ENCODE measurements at places on chromosomes 6 and 20.

DNA sequence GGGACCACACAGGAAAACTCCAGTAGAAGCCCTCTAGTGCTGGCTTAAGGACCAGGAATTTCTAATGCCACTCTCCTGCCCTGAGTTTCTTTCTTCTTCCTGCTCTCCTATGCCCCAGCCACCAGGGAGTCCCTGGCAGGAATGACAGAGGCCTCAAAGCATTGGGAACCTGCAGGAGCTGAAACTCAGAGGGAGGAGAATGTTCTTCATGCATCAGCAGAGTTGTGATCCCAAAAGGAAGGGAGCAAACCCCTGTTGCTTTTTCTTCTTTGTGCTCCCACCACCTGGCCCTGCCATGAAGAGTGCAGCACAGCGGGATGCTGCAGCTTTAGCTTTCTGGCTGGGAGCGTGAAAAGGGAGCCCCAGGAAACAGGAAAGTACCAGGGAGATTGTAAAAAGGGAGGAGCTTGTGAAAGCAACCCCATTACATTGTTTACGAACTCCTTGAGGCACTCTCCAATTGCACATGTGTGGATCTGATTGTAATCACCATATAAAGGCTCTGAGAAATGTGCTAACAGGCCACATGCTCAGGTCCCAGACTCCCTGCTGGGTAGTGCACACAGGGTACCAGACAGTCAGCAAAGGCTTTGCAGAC is 34.7 kb upstream of the FKBP1A start:
- DNase-seq: no peak
- peaks cover 3% of the 10 kb centered on the region for H3K4me1 ChIP-seq
- H3K27me3 ChIP-seq: no peaks in the 10 kb centered on the region
- H3K36me3 ChIP-seq: no peaks in the 10 kb centered on the region
- H3K27ac ChIP-seq: no peak overlapping the region
- no peak overlapping the region for H3K4me3 ChIP-seq

DNA sequence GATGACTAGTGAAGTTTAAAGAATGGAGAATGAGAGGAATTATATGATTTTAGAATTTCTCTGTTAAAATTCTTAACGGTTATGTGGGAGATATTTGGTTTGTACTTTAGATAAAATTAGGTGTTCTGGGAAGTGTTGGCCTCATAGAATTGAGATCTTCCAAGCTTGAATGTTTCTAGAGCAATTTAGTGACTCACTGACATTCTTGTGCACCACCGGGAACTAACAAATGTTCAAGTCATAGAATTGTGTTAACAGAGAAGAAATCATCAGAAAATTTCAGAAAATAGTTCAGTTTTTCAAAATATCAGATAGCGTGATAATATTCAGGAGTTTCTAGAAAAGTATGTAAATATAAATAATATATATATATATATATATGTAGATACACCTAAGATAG is 67.9 kb upstream of the BMP5 start:
- H3K27ac ChIP-seq: no peak overlapping the region
- no peaks in the 10 kb centered on the region for H3K4me1 ChIP-seq
- H3K27me3 ChIP-seq: no peaks in the 10 kb centered on the region
- H3K36me3 ChIP-seq: no peaks in the 10 kb centered on the region

DNA sequence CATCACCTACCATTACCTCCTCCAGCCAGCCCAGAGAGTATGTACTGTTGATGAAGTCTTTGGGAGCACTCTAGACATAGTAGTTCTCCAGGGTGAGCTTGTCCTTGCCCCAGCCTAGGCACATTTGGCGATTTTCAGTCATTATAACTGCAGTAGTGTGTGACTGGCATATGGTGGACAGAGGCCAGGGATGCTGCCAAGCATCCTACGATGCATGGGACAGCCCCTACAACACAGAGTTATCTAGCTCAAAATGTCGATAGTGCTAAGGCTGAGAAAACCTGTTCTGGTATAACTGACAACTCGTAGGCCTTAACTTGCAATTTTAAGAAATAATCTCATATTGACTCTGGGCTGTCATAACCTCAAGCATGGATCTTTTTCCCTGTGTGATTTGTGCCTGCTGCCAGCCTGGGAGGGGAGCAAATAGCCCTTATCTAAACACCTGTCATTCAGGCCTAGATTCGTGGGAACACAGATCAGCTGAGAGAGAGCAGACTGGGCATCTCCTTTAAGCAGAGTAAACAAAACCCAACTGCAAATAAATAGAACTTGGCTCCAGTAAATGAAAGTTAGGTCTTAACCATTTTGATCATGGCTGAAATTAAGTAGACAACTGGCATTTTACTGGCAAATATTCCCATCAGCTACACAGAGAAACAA is 102.6 kb downstream of the SPTLC3 start:
- H3K27me3 ChIP-seq: no peaks in the 10 kb centered on the region
- H3K4me3 ChIP-seq: no peak overlapping the region
- H3K36me3 ChIP-seq: no peaks in the 10 kb centered on the region
- no peak for DNase-seq
- H3K27ac ChIP-seq: no peak overlapping the region

GRCh38 chr6:101090281-101090680 is 209.2 kb upstream of the ASCC3 start:
- H3K36me3 ChIP-seq: no peaks in the 10 kb centered on the region
- H3K4me3 ChIP-seq: no peak overlapping the region
- H3K27me3 ChIP-seq: no peaks in the 10 kb centered on the region
- no peaks in the 10 kb centered on the region for H3K4me1 ChIP-seq
- no peak for DNase-seq

DNA sequence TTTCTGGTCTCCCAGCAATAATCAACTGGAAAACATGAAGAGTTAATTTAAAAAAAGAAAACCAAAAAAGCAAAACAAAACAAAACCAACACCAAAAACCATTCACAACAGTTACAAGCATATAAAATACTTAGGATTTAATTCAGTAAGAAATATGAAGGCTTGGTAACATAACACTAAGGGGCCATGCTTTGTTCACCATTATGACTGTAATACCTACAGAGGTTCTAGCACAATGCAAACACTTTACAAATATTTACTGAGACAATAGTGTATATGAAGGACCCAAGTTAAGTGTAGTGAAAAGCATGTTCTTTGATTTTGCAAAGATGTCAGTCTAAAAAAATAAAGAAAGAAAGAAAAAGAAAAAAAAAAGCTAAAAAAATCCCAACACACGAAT is 109.8 kb upstream of the EMILIN3 start:
- H3K4me1 ChIP-seq: no peaks in the 10 kb centered on the region
- peaks cover 7% of the 10 kb centered on the region for H3K36me3 ChIP-seq
- H3K4me3 ChIP-seq: no peak overlapping the region
- no peaks in the 10 kb centered on the region for H3K27me3 ChIP-seq
- no peak for DNase-seq
- no peak overlapping the region for H3K27ac ChIP-seq

- H3K36me3 ChIP-seq: no peaks in the 10 kb centered on the region
- H3K27ac ChIP-seq: no peak overlapping the region
- peak overlapping the region; percentile 53 for H3K4me3 ChIP-seq
- peaks cover 8% of the 10 kb centered on the region for H3K27me3 ChIP-seq
These were observed 42.0 kb upstream of the LY86 start for GRCh38 chr6:6546318-6547109.

DNA sequence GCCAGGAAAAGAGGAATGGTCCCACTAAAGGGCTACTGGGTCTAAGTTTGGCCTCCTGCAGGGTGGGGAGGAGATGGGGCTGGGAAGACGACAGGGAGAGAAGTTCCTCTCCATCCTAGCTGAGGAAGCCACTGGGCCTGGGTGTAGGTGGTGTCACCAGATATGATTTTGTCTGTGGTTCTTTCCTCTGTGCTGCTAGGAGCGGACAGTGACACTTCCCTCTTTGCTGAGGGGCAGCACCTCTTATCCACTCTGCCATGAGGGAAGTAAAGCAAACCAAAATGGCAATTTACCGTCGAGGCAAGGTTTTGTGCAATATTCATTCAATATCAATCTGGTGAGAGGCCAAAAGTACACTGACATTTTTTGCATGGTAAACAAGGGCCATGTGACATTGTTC is 33.0 kb upstream of the NR2E1 start:
- no peak overlapping the region for H3K4me3 ChIP-seq
- H3K27ac ChIP-seq: no peak overlapping the region
- H3K36me3 ChIP-seq: no peaks in the 10 kb centered on the region
- peaks cover 7% of the 10 kb centered on the region for H3K27me3 ChIP-seq

GRCh38 chr20:16107172-16107870 is 465.9 kb downstream of the KIF16B start:
- no peak for DNase-seq
- H3K4me1 ChIP-seq: no peaks in the 10 kb centered on the region
- no peaks in the 10 kb centered on the region for H3K36me3 ChIP-seq

DNA sequence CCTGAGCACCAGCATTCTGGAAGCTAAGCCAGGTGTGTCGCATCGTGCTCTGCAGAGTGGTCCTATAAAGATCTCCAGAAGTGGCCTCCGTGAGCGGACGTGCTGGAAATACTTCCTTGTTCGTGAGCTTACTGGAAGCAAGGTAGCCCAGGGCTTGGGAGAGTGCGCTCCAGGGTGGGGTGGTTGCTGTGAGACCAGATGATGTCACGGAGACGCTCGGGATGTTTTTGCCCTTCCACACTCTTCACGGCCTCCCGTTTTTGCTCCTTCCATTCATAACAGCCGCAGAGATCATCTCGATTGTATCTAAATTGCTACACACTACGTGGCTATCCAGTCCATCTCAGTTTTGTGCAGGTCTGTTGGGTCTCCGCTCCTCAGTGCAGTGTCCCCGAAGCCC is 373.4 kb downstream of the THBS2 start:
- no peak overlapping the region for H3K27ac ChIP-seq
- peak; percentile 87 for DNase-seq
- H3K4me3 ChIP-seq: no peak overlapping the region
- H3K36me3 ChIP-seq: no peaks in the 10 kb centered on the region

DNA sequence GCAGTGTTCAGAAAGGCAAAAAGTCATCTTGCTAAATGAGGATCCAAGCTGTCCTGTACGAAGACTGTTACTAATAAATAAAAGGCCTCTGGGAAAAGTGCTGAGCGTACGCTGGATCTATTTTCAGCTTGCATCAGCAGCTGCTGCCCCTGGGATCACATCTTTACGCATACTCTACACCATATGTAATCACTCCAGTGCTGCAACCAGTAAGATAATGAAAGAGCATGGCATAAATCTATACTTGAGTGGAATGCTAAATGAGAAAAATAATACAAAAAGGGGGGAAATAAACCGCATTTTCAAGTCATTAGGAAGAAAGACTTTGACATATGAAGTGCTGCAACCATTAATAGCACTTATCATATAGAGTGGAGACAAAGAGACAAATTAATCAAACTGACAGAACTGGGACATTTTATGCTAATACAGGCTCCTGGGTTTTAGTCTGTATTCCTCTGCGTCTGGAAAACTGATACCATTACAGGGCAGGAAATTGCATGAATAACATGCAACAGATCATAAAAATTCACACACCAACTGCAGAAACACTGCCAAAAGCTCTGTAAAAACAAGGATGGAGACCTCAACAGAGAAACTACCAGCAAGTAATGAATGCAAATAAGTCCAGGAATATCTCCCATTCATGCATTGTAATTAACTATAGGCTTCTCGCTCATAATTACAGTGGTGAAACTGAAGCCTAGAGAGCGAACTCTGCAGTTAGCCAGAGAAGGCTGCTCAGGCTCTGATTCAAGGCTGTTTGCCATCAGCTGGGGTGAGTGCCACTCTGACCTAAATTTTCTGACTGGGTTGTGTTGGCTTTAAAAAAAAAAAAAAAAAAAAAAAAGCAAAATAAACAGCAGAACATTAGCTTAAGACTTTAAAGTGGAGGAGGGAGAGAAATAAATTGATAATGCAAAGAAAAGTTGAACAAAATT is 83.8 kb downstream of the GJA10 start:
- no peaks in the 10 kb centered on the region for H3K27me3 ChIP-seq
- H3K27ac ChIP-seq: peak overlapping the region; percentile 55
- H3K4me3 ChIP-seq: no peak overlapping the region
- H3K36me3 ChIP-seq: no peaks in the 10 kb centered on the region

DNA sequence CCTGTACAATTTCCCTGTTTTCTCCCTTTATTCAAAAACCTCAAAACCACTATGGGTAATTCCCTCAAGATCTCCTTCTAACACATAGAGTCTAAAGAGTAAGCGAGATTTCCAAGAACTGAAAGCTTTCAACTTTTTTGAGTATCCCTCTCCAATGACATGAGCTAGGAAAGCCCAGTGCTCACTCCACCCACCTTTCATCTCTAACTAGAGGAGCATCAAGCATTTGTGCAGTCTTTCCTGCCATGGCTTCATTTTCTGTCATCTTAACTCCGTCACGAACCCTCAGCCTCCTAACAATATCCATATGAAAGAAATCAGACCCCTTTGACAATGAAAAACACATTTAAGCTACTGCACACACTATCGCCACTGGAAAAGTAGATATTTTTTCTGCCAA is 91.9 kb upstream of the SUPT3H start:
- DNase-seq: no peak
- no peaks in the 10 kb centered on the region for H3K4me1 ChIP-seq

DNA sequence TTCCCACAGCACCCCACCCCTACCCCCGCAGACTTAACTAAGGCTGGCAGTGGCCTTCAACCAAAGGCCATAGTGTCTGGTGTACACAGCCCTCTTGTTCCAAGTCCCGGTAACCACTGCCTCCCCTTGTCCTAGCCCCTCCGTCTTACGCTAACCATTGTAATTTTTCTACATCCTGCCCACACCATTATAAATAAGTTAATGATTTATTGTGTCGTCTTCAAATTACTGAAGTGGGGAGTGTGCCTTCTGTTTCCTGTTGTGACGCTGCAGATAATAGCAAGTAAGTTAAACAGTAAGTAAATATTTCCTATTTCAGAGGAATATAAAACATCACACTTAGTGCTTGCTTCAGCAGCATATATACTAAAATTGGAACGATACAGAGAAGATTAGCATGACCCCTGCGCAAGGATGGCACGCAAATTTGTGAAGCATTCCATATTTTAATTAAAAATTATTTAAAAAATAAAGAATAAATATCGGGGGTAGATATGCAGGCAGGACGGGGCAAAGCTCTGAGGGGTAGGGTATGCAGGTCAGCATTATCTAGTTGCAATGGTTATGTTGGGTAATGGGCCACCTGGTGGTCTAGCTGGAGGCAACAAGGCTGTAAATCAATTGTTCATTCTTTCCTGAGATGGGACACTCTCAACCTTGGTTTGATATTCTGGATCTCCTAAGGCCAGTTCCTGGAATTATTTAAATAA is 15.1 kb downstream of the SRSF6 start:
- H3K27me3 ChIP-seq: no peaks in the 10 kb centered on the region
- no peaks in the 10 kb centered on the region for H3K4me1 ChIP-seq
- no peak overlapping the region for H3K4me3 ChIP-seq
- H3K27ac ChIP-seq: no peak overlapping the region
- DNase-seq: no peak

- H3K27ac ChIP-seq: no peak overlapping the region
- no peak overlapping the region for H3K4me3 ChIP-seq
- H3K4me1 ChIP-seq: no peaks in the 10 kb centered on the region
- no peak for DNase-seq
- H3K36me3 ChIP-seq: no peaks in the 10 kb centered on the region
These were observed 116.1 kb downstream of the IBTK start for GRCh38 chr6:82131441-82131840.

- no peaks in the 10 kb centered on the region for H3K36me3 ChIP-seq
- DNase-seq: no peak
- no peaks in the 10 kb centered on the region for H3K4me1 ChIP-seq
- no peak overlapping the region for H3K27ac ChIP-seq
These were observed 67.5 kb upstream of the PRL start for GRCh38 chr6:22364306-22364705.

GRCh38 chr6:123802351-123802696 is 1.3 kb upstream of the NKAIN2 start:
- no peak overlapping the region for H3K4me3 ChIP-seq
- no peak overlapping the region for H3K27ac ChIP-seq
- H3K36me3 ChIP-seq: no peaks in the 10 kb centered on the region
